Fibroblast of upper back skin (primary cell): ENCODE measurements at places on chromosomes 2 and 18.

DNA sequence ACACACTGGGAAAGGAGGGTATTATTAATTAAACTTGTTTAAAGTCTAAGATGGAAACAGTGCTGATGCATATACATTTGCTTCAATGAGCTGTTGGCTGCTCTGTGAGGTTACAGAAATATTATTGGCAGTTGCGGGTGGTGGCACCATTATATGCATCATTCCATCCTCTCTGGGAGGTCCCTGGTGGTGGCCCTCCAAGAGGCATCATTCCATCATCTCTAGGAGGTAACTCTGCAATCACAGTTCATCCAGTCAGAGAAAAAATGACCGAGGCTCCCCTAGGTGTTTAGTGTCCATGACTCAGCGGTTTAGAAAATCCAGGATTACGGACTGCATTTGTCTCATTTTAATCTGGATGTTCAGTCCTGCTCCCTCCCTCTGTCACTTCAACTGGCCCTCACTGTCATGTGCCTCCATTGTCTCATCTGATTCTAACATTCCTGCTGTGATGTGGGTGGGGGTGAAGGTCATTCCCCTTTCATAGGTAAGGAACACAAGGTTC lies 15.4 kb downstream of the AFF3 start:
- DNase-seq, result no peak

- peak; percentile 84 for DNase-seq
These were observed 42.1 kb upstream of the LAPTM4A start for GRCh38 chr2:20093263-20094141.

DNA sequence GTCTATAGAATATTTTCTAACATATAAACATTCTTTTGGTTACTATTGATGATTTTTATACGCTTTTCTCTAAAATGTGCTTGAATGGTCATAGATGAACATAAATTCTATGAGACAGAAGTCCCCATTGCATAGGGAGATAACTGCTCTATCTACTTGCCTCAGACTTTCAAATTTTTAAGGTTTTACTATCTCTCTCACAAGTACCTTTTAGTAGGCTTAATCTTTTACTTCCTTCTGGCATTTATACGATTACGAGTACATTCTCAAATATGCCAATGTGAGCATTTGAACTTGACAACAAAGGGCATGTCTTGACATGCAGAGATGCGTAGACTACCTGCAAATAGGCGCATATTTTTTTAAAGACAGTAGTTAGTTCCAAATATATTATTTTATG lies 935.9 kb upstream of the LRATD1 start:
- no peak for DNase-seq

DNA sequence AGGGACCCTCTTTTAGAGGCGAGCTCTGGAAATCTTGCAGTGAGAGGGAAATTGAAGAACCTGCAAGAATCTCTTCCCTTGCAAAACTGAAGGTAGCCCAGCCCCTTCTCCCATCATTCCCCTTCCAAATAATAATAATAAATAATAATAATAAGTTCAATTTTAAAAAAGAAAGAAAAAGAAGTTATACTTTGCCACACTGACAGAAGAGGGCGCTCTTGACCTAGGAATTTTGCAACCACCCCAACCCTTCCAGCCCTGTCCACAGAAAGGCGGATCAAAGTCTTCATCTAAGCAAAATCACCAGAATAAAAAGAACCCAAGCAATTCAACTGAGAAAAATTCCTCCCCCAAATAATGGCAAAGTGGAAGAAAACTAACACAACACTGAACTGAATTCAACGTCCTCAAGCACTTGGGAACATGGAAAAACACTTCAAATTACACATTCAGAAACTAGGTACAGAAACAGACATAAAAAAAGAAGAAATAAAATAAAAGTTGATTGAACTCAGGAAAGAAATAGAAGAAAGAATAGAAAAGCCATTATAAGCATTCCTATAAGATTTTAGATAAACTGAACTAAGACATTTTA lies 98.9 kb upstream of the GLS start:
- DNase-seq, result peak; percentile 71

DNA sequence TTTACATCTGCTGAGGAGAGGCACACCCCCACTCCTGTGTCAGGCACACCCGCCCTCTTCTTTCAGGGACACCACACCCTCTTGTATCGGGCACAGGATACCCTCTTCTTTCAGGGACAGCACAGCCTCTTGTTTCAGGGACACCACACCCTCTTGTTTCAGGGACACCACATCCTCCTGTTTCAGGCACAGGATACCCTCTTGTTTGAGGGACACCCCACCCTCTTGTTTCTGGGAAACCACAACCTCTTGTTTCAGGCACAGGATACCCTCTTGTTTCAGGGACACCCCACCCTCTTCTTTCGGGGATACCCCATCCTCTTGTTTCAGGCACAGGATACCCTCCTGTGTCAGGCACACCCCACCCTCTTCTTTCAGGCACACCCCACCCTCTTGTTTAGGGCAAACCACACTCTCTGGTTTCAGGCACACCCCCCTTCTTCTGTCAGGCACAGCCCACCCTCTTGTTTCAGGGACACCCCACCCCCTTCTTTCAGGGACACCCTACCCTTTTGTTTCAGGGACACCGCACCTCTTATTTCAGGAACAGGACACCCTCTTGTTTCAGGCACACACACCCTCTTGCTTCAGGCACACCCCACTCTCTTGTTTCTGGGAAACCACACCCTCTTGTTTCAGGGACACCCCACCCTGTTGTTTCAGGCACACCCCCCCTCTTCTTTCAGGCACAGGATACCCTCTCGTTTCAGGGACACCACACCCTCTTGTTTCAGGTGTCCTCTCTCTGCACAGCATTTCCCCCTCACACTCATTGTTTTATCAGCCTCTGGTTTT lies 96.2 kb downstream of the TPO start:
- DNase-seq, result no peak

GRCh38 chr2:40814616-40815015 lies 362.7 kb upstream of the SLC8A1 start:
- DNase-seq, result no peak

- DNase-seq, result peak; percentile 46
These were observed 110.9 kb downstream of the ROCK1 start for GRCh38 chr18:21000667-21001066.

DNA sequence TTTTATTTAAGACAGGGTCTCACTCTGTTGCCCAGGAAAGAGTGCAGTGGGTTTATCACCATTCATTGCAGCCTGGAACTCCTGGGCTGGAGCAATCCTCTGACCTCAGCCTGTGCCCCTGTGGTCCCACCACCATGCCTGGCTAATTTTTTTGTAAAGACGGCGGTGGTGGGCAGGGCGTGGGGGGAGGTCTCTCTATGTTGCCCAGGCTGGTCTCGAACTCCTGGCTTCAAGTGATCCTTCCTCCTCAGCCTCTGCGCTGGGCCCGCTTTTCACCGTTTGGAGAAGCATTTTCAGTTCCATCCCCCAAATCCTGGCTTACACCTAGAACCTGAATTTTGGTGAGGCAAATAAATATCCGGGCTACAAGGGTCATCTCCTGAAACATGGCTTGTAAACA lies 1.4 kb upstream of the ATP5F1A start:
- no peak for DNase-seq

GRCh38 chr2:160417745-160418397 lies 75.7 kb downstream of the RBMS1 start:
- peak; percentile 88 for DNase-seq

DNA sequence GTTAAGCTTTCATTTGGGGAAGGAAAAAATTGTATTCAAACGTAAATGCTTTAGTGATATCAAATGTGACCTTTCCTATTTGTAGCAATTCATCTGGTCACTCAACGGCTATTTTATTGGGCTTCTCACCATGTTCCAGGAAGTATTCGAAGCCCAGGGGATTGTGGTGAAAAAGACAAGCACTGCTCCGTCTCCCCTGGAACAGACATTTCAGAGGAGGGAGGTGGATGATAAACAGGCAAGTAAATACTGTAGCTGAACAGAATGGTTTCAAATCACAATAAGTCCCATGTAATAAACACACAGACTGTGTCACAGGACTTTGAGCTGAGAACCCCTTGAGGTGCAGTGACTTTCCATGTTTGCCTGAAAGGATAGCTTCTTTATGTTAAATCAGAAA lies 464.7 kb upstream of the HNRNPA3 start:
- DNase-seq, result peak; percentile 2

- no peak for DNase-seq
These were observed 691 bp downstream of the KYNU start for GRCh38 chr2:142878031-142878678.

DNA sequence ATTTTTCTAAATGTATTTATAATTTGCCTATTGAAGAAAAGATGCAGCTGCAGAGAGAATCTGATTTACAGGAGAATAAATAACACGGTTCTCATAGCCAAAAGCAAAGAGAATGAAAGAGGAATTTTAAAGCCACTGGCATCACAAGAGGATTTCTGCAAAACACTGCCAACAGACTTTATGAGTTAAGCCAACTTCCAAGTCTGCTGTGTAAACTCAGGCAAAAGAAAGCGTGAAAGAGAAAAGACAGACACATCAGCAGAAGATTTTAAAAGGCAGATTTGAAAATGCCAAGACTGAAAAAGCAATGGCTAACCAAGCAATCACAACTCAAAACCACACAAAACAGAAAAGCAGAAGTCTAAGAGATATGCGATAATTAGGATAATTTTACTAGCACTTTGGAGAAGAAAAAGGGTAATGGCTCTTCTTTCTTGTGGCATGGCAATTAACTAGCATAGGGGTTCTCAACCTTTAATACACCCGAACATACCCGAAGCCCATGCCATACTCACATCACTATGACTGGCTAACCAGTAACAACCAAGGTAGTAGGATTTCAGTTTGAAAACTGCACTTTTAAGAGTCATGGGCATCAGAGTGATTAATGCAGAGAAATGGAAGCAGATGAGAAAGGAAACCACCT lies 4.9 kb downstream of the DARS1 start:
- DNase-seq, result no peak

GRCh38 chr2:101736861-101737291 lies 39.4 kb downstream of the MAP4K4 start:
- DNase-seq, result peak; percentile 77

GRCh38 chr2:218569661-218570500 lies 1.2 kb downstream of the CNOT9 start:
- DNase-seq, result peak; percentile 16

DNA sequence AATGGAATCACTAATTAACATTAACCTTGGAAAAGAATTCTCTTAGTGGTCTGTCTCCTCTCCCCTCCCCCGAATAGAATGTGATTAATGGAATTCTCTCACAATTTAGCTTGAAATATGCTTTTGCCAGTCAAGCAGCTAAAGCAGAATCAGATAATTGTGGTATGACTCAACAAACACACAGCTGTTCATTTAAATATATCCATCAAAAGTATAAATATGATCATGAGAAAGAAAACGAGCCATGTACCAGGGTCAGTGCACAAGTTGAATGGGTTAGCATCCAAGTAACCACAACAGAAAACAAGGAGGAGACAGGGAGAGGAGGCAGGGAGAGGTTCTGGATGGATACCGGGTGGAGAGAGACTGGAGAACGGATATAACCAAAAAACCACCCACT lies 66.9 kb downstream of the ACVR1 start:
- DNase-seq, result peak; percentile 62

GRCh38 chr2:16978301-16978700 lies 312.7 kb upstream of the CYRIA start:
- peak; percentile 62 for DNase-seq

- DNase-seq, result no peak
These were observed 172 bp downstream of the PRKD3 start for GRCh38 chr2:37324536-37324785.

DNA sequence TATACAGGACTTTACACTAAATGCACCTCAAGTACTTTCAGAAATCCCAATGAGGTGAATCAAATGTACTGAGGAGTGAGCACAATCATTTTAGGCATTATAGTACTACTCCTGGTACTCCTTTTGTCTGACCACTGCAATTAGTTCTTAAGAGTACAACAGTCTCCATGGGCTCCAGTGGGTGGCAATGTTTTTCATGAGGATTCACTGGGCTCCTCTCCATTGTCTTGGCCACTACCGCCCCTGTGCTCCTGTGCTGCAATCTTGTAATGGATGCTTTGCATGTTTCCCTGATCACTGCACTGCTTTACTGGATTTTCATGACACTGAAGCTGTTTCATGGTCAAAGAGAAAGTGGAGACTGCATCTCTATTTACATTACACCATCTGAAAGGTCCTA lies 268.5 kb upstream of the ZSWIM2 start:
- DNase-seq, result no peak

DNA sequence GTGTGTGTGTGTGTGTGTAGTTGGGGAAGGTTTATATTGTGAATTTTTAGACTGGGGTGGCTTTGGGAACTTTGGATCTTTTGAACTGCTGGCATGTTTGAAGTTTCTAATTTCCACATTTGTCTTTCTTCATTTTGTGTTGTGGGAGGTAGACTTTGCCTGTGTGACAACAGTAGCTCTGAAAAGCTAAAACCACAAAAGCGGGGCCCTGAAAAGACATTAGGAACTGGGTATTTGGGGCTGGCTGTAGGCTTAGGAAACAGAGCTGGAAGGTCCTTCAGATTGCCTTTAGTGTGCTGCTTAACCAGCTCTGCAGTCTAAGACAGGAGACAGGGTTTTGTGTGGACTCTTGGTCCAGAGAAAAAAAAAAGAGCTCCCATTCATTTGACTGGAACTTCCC lies 27.2 kb upstream of the DOCK10 start:
- no peak for DNase-seq

GRCh38 chr2:9336241-9336575 lies 87.1 kb downstream of the ITGB1BP1 start:
- peak; percentile 21 for DNase-seq

DNA sequence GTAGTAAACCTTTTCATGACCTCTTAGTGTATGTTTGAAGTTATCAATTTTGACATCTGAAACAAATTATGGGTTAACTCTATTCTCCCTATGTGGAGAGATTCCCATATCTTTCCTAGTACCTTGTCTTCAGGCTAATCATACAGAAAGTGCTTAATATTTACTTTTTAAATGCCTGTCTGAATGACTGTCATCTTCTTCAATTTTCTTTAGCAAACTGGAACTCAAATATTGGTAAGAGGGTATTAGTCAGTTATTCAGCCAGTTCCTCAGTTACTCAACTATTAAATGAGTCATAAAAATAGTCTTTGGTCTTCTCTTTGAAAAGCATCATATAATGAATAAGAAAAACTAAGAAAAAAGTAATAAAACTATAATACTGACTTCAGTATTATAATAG lies 1038.0 kb upstream of the PIK3C3 start:
- peak; percentile 71 for DNase-seq

GRCh38 chr2:27889774-27890145 lies 427 bp downstream of the RBKS start:
- DNase-seq, result no peak

GRCh38 chr2:15038366-15039364 lies 406.1 kb downstream of the LRATD1 start:
- DNase-seq, result no peak

DNA sequence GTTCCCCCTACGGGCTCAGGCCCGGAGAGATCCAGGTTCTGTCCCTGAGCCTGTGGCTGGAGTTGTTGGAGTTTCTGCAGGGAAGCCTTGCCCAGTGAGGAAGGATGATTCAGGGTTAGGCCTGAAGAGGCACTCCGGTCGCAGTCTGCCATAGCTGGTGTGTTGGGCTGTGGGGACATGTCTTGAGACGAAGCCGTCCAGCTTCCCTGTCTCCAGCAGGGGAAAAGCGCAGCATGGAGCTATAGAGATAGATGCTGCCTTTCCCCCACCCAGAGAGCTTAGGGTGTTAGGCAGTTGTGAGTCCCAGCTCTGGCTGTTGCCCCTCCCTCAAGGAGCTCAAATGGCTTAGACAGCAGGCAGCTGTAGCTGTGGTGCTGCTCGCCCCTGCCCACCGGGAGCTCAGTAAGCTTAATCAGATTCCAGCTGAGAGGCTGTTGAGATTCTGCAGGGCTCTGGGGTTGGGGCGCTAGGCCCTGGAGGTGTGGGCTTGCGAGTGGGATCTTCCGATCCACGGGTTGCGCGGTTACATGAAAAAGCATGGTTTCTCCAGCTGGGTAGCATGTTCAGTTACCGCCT lies 103.9 kb downstream of the PMAIP1 start:
- no peak for DNase-seq
